GM23248 (cell line): ENCODE measurements at places on chromosomes 1 and 21. TPM values are rescaled to one million over a fixed set of nuclear protein-coding genes. Genes with fewer than 3 reads are reported as not detected.

Gene GNG4
- polyA plus RNA-seq, result 1.2 and 1.6 TPM in 2 replicates

Gene CSF1
- 65.3 and 67.9 TPM in 2 replicates for polyA plus RNA-seq

Gene OPN3
- 12.3 and 14.0 TPM in 2 replicates for polyA plus RNA-seq

Gene ABL2
- polyA plus RNA-seq, result 10.0 and 13.2 TPM in 2 replicates

Gene CCDC181
- polyA plus RNA-seq, result 0.10 TPM in 1 of 2 replicates, not detected in the other
